ENCODE measurements at places on chromosomes 12 and 14.

GRCh38 chr14:88044776-88045446 is 40.0 kb downstream of the GPR65 start:
- peak; percentile 91 for DNase-seq

DNA sequence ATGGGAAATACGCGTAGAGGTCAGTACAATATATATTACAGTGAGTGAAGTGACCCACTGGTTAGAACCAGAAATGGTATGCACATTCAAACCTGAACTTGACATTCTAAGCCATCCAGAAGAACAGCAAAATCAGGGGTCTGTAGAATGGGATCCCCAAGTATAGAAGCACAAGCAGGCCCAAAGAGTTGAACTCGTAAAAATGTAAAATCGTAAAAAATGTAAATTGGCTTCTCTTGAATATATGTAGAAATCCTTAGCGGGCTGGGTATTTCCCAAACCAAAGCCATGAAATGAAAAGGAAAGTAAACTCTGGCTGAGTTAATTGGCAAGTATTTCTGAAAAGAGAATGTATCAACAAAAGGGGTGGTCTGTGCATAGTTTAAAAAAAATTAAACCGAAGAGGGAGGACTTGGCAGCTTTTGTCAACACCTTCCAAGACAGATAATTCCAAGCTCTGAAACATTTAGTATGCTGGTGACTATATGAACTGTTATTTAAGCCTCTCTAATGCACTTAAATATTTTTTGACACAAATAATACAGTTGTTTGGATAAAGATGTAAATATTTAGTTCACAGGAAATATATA is 1505.6 kb upstream of the FLRT2 start:
- DNase-seq, result no peak

DNA sequence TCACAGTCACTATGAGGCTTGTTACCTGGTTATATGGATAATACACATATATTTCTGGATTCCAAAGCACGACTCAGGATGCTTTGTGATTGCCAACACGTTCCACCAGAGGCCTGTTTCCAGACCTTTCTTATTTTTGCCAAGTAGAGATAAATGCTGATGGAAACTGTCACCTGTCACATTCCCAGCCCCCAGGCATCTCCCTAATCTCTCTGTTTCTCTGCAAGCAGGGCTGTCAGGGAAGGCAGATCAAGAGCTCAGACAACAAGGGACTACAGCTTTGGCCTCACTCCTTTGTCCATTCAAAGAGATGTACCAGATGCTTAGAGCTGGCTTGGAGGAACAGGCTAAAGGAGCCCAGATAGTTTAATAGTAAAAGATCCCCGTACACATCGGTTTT is 21.8 kb upstream of the DDHD1 start:
- no peak for DNase-seq

GRCh38 chr14:53412819-53413675 is 259.9 kb upstream of the DDHD1 start:
- DNase-seq, result no peak

- no peak for DNase-seq
These were observed 1.5 kb downstream of the HIF1A start for GRCh38 chr14:61696753-61697318.

DNA sequence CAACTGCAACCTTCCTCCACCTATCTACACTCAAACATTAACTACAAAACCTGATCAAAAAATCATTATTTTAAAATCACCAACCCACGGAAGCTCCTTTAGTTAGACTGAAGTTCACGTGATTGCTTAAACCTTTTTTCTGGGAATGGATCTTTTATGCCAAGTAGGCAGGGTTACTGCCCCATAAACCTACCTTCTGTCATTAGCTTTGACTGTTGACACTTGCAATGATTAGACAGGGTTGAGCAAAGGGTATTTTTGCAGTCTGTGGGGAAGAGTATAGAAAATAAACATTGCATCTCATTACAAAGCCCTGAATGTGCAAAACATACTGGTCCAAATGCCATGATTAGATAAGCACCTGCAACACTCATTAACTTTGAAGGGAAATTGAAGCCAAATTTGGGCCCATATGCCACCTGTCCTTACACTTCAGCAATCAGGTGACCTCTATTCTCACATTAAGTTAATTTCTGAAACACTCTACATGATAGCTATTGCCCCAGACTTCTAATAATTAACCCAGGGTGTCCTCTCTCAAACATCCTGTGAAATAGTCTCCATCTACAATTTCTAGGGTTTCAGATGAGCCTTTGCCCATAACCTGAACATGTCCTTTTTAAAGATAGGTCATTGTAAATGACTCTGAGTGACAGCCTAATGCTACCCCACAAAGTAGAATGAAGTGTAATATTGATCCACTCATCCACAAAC is 156.0 kb upstream of the PLEKHG7 start:
- DNase-seq, result no peak

GRCh38 chr12:97424911-97425310 is 37.7 kb upstream of the RMST start:
- DNase-seq, result no peak

GRCh38 chr12:39923364-39923763 is 182.5 kb downstream of the SLC2A13 start:
- DNase-seq, result no peak

GRCh38 chr14:76762411-76763095 is 1.3 kb downstream of the VASH1 start:
- no peak for DNase-seq

- no peak for DNase-seq
These were observed 457 bp downstream of the SOCS2 start for GRCh38 chr12:93572712-93573551.

- DNase-seq, result no peak
These were observed 388.5 kb downstream of the AACS start for GRCh38 chr12:125453751-125454150.

DNA sequence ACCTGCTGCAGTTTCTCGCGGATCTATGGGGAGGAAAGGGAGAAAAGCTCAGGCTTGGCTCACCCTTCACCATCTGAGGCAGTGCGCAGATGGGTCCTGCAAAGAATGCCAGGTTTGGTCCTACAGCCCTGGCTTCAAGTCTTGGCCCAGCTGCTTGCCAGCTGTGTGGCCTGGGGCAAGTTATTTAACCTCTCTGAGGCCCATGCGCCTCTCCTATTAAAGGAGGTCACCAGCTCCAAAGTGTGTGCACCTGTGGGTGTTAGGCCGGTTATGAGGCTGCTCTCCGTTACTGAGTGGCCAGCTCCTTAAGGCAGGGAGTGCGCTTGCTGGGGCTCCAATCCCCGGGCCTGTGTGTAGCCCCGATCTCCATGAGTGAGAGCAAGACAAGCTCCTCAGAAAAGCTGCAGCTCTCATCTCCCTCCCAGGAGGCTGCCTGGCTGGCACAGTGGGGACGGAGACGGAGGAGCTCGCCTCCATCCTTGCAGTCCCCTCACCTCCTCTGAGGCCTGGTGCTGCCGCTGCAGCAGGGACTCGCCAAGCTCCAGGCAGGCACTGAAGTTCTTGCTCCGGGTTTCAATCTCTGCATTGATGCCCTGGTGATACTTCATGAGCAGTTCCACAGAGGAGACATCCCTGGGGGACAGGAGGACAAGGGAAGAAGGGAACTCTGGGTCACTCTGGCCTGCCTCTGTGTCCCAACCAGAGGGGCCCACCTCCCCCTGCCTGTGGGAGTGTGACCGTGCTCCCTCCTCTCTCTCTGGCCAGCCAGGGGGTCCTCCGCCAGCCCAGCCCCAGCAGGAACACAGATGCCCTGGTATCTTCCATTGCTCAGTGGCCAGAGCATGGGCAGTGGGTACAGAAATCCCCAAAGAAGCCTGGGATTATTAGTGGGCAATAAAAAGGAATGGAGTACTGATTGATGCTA is 65.1 kb downstream of the PLEKHG3 start:
- DNase-seq, result no peak

DNA sequence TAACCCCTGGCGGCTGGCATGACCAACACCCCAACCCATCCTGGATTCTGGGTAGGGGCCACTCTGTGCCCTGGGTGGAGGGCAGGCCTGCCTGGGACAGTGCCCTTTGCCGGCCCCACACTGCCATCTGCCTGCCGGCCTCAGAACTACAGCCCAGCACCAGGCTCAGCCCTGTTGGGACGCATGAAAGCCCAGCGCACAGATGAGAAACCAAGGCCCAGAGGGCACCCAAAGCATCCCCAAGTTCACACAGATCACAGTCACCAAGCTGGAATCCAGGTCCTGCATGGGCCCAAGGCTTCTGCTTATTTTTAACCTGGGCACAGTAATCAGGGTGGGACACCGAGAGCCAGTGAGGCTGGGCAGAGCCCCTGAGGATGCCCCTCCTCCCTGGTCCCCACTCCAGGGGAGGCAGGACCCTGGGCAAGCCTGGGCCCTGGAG is 26.2 kb downstream of the RFLNA start:
- no peak for DNase-seq

GRCh38 chr12:49750027-49750995 is 9.0 kb downstream of the TMBIM6 start:
- DNase-seq, result no peak

- DNase-seq, result no peak
These were observed 67.2 kb upstream of the PTGR2 start for GRCh38 chr14:73784181-73784987.

DNA sequence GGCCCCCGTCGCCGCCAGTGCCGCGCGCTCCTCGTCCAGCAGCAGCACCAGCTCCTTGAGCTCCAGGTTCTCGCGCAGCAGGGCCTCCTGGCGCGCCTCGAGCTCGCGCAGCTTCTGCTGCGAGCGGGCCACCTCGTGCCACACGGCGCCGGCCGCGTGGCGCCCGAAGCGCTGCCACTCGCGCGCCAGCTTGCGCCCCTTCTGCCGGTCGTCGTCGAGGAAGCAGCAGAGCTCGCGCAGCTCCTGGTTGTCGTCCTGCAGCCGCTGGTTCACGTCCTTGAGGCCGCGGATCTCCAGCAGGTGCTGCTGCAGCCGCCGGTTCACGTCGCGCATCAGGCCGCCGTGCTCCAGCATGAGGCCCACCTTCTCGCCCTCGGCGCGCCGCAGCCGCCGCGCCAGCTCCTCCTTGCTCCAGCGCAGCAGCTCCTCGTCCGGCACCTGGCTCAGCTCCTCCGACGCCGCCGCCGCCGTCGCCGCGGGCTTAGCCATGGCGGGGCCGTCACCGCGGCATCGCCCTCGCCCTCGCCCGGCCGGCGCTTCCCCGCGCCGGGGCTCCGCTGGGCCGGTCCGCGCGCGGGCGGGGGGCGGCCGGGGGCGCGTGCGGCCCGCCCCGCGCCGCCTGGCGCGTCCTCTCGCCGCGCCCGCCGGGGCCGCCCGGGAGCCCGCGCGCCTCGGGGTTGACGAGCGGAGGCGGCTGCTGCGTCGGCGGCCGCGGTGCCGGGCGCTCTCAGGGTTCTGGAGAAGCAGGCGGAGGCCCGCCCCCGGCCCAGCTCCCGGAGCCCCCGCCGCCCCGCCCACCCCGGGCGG is at the start of gene CCDC85C:
Gene CCDC85C, minus strand, starts transcription at position 737 of the 807 bp plus-strand sequence. Its CDS starts 248 bp downstream, at position 489.
- DNase-seq, result peak; percentile 80

GRCh38 chr12:42910656-42911055 is 321.1 kb upstream of the PRICKLE1 start:
- DNase-seq, result no peak

GRCh38 chr12:57380300-57380699 is 50.5 kb downstream of the R3HDM2 start:
- DNase-seq, result no peak
